ENCODE measurements at places on chromosomes 7 and 10.

- DNase-seq = no peak
Observed at GRCh38 chr7:7868572-7868899, 100.1 kb upstream of the GLCCI1 start.

- DNase-seq = no peak
Observed at GRCh38 chr7:144910411-144910810, 74.6 kb upstream of the TPK1 start.

DNA sequence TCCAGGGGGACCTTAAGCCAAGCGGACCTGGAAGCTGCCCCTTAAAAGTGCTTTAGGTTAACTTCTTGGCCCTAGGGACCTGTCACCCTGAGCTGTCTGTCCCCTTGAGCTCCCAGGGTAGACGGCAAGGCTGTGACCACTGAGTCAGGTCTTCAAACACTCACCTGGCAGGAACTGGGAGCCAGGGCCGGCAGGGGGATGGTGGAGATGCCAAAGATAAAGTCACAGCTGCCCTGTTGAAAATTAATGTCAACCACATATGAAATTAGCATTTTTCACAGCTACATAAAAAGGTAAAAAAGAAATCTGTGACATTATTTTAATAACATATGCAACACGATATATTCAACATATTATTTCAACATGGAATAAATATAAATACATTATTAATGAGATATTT lies 271.0 kb downstream of the GFRA1 start:
- DNase-seq = no peak

DNA sequence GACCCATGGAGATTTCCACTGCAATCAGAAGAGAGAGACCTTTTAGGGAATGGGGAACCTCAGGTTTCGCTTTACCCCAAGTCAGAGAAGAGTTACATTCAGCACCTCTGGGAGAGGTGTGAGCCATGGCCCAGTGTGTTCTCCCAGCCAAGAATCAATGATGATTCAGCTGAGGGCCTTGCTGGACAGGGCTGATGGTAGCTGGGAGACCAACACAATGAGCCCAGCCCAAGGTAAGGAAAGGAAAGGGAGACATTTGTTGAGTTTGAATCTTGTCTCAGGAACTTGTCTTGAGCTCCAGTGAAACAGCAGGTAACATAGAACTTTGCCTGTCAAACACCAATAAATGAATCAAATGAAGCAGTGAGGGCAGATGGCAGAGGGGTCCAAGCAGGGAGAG lies 14.0 kb upstream of the PPIA start:
- no peak for DNase-seq

- DNase-seq = no peak
Observed at GRCh38 chr7:98321301-98321700, 39.8 kb downstream of the BRI3 start.

GRCh38 chr10:35215107-35215506 lies 88.5 kb downstream of the CREM start:
- no peak for DNase-seq

GRCh38 chr10:86413046-86413728 lies 46.6 kb upstream of the GRID1 start:
- DNase-seq = no peak

DNA sequence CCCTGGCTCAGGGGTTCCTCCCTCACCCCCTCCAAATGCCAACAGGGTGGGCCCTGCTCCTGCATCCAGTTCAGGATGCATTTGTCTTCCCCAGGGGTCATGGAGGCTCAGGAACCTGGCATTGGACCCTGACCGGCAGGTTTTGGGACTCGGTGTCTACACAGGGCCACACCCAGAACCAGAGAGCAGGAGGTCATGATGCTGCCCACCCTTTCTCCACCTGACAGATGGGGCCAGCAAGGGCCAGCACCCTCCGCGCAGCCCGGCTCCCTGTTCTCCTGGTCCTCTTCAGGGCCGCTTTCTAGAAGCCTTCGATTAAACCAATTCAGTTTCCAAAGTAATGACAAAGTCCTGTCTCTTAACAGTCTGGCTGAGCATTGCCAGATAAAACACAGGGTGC lies 50.2 kb downstream of the CAMK2B start:
- DNase-seq = no peak

GRCh38 chr10:129391464-129391863 lies 75.6 kb upstream of the MGMT start:
- no peak for DNase-seq

- no peak for DNase-seq
Observed at GRCh38 chr10:98673171-98673782, 226.5 kb upstream of the HPS1 start.

DNA sequence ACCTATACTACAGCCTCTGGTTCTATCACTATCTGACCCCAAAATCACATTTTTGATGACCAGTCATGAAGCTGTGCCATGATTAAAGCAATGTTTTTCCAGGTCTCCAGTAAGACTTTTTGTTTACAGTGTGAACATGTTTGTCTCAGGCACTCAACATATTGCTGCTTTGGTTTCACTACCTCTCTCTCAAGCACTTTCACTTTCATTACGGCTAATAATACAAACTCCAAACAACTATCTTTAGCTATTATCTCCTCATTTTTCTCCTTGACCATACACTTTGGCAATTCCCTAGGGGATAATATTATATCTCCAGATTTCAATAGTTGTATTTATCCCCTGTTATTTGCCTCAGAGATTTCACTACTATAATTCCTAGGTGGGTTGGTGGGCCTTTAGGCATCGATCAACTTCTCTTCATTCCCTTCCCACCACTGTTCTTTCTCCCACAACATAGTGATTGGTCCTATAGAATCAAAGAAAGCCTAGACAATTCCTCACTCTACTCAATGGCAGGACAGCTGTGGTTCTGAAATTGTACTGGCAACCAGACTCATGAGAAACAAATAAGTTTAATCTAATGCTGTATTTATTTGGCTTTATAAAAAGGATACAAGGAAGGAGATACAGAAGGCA lies 261.4 kb upstream of the ZWINT start:
- no peak for DNase-seq

DNA sequence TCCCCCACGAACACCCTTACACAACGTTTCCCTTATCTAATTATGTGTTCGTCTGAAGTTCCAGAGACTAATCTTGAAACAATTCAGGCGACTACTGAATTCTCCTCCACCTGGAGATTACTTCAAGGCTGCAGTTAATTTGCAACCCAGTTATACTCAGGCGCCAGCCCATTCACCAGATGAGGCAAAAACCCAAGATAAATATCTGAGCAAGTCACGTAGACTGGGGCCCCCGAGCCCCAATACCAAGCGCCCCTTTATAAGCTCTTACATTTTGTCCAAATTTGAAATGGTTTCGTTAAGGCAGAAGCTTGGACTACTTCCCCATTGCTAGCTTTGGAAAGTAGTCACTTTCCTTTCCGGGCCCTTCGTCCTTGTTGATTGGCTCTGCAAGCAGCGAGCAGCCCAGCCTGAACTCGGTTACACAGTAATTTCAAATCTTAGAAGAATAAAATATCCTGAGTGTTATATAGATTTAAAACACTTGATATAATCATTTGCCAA lies 1.2 kb downstream of the TPK1 start:
- DNase-seq = peak; percentile 3

GRCh38 chr10:57336865-57337264 lies 930.8 kb downstream of the IPMK start:
- no peak for DNase-seq

- DNase-seq = no peak
Observed at GRCh38 chr10:16184906-16185305, 251.9 kb upstream of the PTER start.

DNA sequence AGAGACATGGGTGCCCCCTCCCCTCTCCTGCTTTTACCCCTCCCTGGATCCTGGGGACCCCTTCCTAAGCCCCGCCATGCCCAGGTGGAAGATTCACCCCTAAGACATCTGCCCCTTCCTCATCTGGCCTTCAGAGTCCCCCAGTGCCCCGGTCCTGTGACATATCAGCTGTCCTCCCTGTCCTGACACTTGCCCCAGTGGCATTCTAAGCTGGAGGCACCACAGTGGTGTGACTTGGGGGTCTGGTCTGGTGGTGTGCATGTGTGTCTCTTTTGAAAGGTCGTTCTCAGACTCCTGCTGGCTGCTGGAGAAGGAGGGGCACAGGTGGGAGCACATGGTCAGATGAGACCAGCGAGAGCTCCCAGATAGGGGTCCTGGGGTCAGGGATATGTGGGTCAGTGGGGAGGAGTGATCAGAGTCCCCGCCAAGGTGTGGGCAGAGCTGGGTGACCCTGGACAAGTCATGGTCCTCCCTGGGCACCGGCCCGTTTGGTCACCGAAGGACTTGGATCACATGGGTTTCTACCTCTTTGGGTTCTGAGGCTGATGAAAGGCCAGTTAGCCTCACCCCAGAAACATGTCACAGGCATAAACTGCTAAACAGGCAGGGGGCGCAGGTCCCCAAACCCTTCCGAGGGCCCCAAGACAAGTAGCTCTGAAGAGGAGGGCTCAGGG lies 645 bp upstream of the TFR2 start:
- DNase-seq = peak; percentile 34

- DNase-seq = no peak
Observed at GRCh38 chr10:86343761-86344160, 22.8 kb downstream of the GRID1 start.

- DNase-seq = no peak
Observed at GRCh38 chr10:30192846-30193608, 133.6 kb upstream of the JCAD start.

- no peak for DNase-seq
Observed at GRCh38 chr7:150439967-150440366, 10.5 kb upstream of the GIMAP8 start.

Data from hematopoietic multipotent progenitor cell treated with erythropoietin and hydrocortisone succinate and interleukin-3 and kit ligand, for 15 days (in vitro differentiated cells).